Ovary (tissue), 10 donors: ENCODE measurements at places on chromosomes 1 and 21. TPM values are rescaled to one million over a fixed set of nuclear protein-coding genes. Genes with fewer than 3 reads are reported as not detected.

CD53 gene
- 14.4 TPM for total RNA-seq

PLA2G2F gene
- not detected for total RNA-seq

TESK2 gene
- total RNA-seq = 8.2 TPM

FAAH gene
- 7.8 TPM for total RNA-seq

WNT2B gene
- 45.1 TPM for total RNA-seq

MROH9 gene
- 0.24 TPM for total RNA-seq

LMX1A gene
- not detected for total RNA-seq

DNA sequence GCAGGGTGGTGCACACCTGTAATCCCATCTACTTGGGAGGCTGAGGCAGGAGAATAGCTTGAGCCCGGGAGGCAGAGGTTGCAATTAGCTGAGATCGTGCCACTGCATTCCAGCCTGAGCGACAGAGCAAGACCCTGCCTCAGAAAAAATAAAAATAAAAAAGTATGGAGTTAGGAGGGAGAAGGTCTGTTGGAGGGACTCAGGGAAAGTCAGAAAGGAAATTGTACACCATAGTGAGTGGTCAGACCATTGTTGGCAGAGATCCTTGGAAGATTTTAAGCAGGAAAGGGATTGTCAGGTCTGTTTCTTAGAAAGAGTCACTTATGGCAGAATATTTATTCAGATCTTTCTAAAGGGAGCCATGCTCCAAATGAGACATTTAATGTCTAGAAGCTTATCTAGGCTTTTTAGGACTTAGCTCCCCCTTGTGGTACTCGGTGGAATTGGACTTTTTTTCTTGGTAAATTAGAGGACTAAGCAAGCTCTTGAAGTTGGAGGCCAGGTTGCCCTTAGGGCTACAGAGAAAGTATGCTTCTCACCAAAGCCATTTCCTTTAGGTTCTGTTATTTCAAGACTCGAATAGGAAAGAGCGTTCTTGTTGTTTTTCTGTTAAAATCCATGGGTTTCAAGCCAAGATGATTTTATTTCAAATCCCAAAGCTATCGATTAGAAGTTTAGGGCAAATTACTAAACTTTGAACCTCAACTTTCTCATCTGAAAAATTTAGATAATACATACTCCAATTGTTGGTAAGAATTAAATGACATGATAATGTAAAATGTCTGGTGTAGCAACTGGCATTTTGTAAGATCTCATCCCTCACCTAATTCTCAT lies 16.5 kb downstream of the MIA3 start:
- peak; percentile 50 for DNase-seq

- DNase-seq = no peak
These were observed 57.9 kb upstream of the EDN2 start for GRCh38 chr1:41542196-41542930.

DNA sequence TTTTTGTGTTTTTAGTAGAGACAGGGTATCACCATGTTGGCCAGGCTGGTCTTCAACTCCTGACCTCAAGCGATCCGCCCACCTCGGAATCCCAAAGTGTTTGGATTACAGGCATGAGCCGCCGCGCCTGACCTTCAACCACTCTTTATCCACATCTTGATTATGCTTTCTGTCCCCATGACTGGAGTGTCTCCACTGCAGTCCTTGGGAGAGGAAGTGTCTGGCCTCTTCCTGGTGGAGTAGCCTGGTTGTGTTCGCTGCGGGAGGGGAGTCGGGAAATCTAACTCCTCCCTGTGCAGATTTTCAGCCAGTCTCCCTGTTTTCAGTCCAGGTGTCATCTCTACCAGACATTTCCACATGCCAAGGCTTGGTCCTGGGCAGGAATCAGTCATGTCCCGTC lies 9.7 kb downstream of the KISS1 start:
- peak; percentile 4 for DNase-seq

- no peak for DNase-seq
These were observed 44.2 kb downstream of the SMYD2 start for GRCh38 chr1:214324896-214325800.

GRCh38 chr1:115879977-115880376 lies 39.1 kb upstream of the NHLH2 start:
- DNase-seq = no peak

GRCh38 chr1:21184276-21184675 lies 7.6 kb upstream of the EIF4G3 start:
- no peak for DNase-seq

DNA sequence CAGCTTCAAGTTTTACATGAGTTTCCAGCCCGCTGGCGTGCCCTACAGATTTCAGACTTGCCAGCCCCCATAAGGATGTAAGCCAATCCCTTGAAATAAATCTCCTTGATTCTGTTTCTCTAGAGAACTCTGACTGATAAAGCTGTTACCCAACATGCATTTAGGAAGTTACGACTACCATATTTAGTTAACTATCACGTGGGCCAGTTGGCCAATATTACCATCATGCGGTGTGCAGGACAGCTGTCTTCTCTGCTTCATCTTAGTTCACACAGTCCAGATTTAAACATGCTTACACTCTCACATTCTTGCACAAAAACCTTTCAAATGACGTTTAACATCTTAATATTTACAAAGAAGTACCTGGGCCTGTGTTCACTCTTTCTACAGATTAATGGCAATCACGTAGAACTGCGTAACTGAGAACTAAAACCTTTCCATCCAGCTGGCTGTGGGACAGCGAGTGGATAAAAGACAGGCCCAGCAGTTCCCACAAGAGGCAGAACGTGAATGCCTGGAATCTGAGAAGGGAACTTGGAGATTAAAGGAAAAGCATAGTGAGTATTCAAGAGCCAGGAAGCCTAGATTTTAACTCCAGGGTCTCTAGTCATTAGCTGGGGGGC lies 20.8 kb downstream of the FAM177B start:
- no peak for DNase-seq

DNA sequence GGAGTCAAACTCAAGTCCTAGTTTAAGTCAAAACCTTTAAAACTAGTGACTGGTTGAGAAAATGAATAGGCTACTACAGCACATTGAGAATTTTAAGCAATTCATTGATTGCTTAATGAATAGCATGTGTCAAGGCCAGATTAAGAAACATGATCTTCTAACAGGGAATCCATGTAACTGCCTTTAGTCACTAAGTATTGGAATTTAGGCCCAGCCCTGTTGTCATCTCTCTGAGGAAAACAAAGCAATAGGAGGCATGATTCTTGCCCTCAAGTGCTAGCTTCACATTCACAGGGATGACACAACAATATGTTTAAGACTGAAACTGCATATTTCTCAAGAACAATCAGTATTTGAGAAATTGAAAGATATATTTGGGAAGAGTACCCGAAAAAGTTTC lies 70.0 kb upstream of the PTGS2 start:
- DNase-seq = no peak

DNA sequence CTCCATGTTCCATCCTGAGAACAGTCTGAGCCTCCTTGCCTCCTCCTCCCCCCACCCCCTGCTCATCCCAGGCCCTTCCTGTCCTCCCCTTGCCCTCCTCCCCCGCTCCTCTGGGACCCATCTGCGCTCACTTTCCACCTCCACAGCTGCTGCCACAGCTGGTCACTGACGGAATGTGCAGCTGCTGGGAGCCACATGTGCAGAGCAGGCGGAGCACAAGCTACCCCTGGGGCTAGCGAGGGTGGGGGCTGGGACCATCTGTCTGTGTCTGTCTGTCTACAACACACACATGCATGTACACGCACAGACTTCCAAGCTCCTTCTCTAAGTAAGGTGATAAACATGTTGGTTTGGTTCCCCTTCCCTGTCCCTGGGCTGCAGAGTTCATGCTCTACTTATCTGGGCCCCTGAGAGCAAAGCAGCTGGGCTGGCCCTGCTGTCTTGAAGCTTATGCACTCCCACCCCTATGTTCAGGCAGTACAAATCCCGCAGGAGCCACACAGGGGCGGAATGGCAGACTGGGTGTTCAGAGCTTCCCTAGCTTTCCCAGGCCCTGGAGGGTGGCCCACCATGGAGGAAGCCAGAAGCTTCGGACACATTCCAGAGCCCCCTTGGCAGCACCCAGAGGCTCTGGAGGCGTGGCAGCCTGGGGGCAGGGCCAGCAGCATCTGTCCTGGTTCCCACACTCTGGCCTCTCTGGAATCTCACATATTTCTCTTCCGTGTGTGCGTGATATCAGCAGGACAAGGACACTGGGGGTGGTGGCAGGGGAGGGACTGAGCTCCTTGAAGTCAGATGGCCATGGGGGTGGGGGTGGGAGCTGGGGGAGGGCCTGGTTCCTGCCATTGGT lies 7.0 kb upstream of the HEYL start:
- peak; percentile 84 for DNase-seq

- DNase-seq = no peak
These were observed 23.8 kb upstream of the LRRC8C start for GRCh38 chr1:89608984-89609725.

- DNase-seq = no peak
These were observed 126.8 kb downstream of the RGS21 start for GRCh38 chr1:192443616-192444015.

GRCh38 chr1:115098979-115099692 lies 9.8 kb upstream of the TSPAN2 start:
- no peak for DNase-seq

- DNase-seq = no peak
These were observed 19.4 kb upstream of the TMEM201 start for GRCh38 chr1:9569267-9569666.

DNA sequence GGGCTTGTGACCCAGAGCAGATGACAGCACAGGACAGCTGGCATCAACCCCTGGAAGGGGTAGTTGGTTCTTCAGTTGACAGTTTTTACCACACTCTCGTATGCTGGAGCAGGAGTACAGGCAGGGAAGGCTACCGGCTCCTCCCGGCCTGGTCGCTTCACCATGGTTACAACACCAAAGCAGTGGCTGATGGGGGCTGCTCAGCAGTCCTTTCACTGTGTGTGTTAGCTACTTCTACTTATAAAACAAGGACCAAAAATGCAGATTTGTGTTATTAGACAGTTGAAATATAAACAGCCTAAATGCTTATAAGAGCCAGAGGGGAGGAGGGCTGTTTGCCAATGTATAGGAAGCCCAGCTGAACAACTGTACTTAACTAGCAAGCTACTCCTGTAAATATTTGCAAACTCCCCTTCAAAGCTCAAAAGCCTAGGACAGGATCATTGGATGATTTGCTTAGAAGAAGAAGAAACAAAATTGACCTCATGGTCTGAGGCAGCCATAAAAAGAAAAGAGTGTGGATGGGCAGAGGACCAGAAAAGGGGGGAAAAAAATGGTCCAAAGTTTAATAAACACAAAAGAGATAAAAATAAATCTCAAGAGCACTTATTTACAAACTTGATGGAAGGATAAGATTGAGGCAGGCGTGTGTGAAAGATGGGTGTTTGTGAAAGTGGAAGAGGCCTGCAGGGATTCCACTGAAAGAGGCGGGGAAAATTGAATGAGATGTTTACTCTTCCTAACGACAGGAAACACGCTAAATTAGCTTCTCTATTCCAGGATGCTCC lies 57.1 kb downstream of the TGFB2 start:
- DNase-seq = no peak

DNA sequence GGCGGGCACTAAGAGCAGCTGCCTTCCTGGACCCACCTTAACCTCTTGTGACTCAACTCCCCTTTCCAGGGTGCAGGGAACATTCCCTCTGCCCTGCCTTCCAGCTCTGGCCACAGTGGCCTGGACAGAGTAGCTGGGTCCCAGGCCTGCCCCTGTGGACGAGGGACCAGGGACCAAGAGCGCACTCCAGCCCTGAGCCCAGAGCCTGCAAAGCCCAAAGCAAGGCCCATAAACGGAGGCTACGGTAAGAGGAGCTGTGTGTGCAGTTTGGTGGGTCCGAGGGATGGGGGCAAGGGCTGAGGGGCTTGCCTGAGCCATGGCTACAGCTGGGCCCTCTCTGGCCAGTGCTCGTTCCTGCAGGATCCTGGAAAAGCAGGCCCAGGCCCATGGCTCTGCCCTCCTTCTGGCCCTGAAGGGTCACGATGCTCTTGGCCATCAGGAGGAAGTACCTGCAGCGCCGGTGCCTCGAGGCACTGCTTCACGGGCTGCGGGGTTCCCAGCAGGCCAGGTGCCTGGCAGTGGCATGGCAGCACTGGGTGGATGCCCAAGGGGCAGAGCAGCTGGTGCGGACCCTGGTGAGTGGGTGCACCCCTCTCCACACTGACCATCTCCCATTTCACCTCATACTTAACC lies 17.8 kb downstream of the MTHFR start:
- DNase-seq = peak; percentile 58

GRCh38 chr1:221517961-221518360 lies 223.9 kb downstream of the DUSP10 start:
- DNase-seq = no peak

DNA sequence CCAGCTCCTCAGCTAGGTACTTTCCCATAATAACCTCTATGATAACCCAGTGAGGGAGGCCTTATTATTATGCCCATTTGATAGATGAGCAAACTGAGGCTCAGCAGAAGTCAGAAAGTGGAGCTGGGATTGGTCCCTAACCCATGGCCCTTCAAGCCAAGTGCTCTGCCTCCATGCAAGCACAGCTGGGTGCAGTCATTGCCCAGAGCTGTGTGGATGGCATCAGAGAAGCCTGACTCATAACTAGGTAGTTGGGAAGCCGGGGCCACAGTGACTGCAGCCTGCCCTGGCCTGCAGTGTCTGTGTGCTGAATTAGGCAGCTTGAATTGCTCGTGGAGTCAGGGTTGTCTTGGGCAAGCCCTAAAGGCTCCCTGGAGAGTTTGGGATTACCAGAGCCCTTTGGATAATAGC lies 89.9 kb upstream of the SLC2A1 start:
- DNase-seq = no peak

GRCh38 chr1:151055581-151055980 lies 3.8 kb downstream of the CDC42SE1 start:
- DNase-seq = no peak
